ENCODE measurements at places on chromosomes 11 and 22. TPM values are rescaled to one million over a fixed set of nuclear protein-coding genes. Genes with fewer than 3 reads are reported as not detected.

The YAP1 gene
- 105 TPM for total RNA-seq

The MYO7A gene
- 5.5 TPM for total RNA-seq

- DNase-seq: no peak
These were observed 97.0 kb upstream of the DRD2 start for GRCh38 chr11:113572136-113572735.

GRCh38 chr11:3817181-3817800 is 8.9 kb downstream of the PGAP2 start:
- DNase-seq: no peak

- DNase-seq: no peak
These were observed 66.8 kb upstream of the PHF21A start for GRCh38 chr11:46188017-46188416.
